ENCODE measurements at places on chromosomes 3 and 15.

DNA sequence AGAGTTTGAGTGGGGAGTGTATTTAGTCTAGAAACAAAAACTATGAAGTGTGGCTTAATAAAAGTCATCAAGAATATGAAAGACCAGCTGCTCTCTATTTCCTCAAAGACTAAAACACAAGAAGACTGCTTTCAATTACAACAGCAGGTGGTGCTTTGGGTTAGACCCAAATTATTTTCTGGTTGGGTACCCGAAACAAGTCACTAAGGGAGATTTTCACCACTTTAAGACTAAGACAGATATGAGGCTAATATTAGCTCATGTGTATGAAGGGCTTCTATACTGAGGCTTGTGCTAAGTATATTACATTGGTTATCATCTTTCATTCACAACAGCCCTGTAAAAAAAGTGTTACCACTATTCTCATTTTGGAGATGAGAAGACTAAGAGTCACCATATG, 43.1 kb downstream of the COL8A1 start:
- no peak for DNase-seq

GRCh38 chr3:138668107-138668506, 59.5 kb downstream of the FAIM start:
- no peak for DNase-seq

DNA sequence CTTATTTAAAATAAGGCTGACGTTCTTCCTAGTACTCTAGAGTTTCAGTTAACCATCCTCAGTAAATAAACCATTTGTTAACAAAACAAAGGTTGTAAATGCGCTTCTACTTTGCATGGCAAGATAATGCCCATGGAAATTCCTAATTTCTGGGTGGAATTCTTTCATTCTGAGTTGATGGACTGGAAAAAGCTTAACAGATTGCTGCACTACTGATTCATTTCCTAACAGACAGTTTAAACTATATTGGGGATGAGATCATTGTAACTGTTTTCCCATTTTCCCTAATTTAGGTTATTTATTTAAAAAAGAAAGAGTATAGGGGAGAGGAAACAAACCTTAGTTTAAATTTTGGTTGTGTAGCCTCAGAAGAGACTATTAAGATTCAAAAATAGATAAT, 342.2 kb downstream of the NLGN1 start:
- no peak for DNase-seq

DNA sequence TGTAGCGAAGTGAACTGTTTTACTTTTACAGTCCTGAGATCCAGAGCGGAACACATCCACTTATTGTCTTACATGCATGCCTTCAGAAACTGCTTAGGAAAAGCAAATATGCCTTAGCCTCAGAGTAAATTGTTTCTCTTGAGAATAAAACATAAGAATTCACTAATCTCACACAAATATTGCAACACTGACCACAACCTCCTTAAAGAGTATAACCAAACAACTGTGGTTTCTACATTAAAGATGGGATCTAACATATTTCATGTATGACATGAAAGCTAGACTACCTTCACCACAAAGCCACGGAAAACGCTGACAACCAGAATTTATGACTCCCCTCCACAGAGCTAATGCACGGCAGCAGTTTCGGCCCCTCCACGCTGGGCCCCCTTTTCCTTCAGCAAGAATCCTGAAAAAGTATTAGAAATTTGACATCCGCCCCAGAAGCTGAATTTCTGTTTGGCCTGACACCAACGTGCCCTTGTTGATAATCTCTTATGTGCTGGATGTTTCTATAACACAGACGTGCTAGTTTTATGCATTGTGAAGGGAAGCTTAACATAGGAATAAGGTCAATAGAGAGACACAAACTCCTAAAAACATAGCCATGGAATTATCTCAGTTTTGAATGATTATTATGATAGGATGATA, 84.6 kb downstream of the GREM1 start:
- no peak for DNase-seq

GRCh38 chr3:156341831-156342416, 213.0 kb downstream of the SSR3 start:
- DNase-seq, result no peak

GRCh38 chr3:168094877-168095610, 680 bp downstream of the GOLIM4 start:
- DNase-seq, result peak; percentile 45

GRCh38 chr15:69597061-69597592, 144.5 kb downstream of the RPLP1 start:
- DNase-seq, result no peak

GRCh38 chr15:41695750-41696436, 35.7 kb downstream of the MGA start:
- peak; percentile 6 for DNase-seq

DNA sequence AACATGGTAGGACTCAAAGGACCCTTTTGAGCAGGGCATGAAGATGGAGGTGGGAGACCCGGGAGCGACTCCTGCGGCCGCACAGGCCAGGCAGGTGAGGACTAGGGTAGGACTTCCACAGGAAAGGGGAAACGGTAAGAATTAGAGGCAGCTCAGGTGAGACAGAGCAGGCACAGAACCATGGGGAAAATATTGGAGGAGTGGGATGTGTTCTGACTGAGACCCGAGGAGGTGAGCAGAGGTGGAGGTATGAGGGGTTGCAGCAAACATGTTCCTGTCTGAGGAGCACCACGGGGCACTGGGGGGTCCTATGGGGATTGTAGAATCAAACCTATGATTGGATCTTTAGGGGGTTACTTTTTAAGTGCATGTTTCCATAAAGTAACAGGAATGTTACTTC, 1.4 kb upstream of the ISG20 start:
- DNase-seq, result no peak

GRCh38 chr3:108472001-108472591, 38.3 kb downstream of the MYH15 start:
- DNase-seq, result peak; percentile 46

DNA sequence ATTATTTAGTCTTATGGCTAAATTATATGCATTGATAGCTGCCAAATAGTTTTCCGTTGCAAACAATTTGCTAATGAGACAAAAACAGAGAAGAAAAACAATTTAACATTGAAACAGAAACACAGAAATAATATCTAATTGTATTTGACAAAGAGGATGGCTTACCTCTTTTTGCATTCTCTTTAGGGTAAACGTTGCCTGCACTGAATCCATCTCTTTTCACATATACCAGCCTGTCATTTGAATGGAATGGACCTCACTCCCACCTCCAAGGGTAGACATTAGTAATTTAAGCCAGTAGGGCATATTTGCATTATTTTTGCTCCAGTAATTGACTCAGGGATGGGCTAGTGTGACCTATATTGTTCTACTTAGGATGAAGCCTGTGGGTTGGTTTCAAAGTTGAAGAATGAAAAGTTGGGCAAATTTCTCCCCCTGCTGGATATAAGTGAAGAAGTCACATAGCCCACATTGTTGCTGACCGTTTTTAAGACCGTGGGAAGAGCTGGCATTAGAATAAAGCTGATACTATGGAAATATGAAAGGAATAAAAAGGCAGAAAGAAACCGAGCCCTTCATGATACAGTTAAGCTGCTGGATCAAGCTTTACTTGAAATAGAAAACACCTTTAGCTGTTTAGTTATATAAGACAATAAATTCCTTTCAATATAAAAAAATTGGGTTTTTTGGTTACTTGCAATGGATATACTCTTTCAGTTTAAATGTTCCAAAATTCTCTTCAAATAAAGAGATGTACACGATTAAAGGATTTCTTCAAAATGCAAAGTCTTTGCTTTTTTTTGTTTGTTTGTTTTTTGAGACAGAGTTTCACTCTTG, 26.9 kb downstream of the PIERCE2 start:
- DNase-seq, result peak; percentile 33

DNA sequence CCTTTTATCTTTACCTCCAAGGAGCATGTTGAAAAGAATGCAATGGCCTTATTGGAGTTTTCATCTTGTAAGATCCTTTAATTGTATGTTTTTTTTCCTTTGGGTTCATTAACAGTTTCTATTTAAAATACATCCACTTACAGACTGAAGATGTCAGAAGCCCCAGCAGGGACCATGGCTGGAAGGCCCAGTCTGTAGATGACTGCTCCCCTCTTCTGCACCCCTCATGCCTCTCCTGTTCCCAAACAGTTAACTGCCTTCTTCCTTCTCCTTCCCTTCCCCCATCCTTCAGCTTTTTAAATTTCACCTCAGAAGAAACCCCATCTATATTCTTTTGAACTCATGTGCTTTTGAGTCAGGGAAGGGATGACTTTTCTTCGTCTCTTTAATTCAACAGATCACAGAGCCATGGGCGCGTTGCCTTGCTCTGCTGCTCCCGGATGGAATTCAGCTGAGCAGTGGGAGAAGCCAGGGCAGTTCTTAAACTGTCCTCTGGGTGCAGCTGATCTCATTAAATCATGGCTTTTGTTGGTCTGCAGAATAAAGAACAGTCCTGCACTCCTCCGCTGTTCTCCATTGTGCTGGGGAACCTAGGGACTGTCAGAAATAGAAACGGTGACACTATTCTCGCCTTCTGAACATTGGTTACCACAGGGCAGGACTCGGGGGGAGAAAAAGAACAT, 71.5 kb upstream of the EIF1B start:
- no peak for DNase-seq

- no peak for DNase-seq
Measured at GRCh38 chr3:171342200-171342599, 118.0 kb downstream of the TNIK start.

- no peak for DNase-seq
Measured at GRCh38 chr15:57705746-57706404, 639 bp upstream of the POLR2M start.

DNA sequence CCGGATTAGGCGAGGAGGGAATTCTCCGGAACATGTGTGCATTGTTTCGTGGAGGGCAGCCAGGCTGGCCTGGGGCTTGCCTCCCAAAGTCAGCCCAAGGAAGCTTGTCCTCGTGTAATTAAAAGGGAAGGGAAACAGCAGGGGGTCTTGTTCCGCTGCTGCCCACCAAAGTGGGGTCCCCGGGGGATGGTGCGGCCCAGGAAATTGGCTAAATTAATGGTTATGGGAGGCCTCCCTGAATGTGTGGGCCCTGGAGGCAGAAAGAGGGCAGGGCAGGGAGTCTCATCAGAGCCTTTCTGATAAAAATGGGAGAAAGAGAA, 118.1 kb downstream of the OPA1 start:
- peak; percentile 5 for DNase-seq

DNA sequence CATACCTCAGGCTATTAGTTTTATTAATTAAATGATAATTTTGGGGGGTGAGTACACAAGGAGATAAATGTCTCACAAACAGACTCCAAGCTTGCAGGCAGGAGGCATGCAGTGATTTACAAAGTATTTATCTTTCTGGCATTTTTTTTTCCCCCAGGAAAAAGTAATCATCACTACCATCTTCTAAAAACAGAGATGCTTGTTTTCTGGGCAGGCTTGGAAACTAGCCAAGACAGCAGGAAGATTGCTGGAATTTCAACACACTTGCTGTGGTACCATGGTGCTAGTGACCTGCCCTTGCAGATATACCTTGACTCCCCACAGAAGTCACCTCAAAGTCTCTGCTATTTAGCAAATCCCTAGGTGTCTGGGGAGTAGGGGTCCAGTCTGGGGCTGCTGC, 732.8 kb upstream of the CFAP20DC start:
- no peak for DNase-seq

Measured in hindlimb muscle (tissue), 1 donor.